ENCODE measurements at places on chromosomes 5 and 9.

- no peak for DNase-seq
Observed at GRCh38 chr5:73312146-73312871, 136.3 kb downstream of the FOXD1 start.

DNA sequence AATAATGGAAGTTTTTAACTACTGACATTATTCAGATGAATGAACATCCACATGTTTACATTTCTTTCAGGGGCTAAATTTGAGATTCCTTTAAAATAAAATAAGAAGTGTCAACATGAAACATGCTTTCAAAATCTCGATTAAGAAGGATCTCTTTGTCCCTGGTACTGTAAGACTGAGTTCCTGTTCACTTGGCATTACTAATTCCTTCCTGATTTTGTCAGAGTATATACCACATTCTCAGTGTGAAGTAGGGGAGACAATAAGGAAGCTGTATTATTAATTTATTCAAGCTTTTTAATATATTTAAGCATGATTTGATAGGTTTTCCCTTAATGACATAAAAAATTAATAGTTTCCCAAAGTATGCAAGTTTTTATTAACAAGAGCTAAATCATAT, 81.5 kb upstream of the GRHPR start:
- DNase-seq, result no peak

DNA sequence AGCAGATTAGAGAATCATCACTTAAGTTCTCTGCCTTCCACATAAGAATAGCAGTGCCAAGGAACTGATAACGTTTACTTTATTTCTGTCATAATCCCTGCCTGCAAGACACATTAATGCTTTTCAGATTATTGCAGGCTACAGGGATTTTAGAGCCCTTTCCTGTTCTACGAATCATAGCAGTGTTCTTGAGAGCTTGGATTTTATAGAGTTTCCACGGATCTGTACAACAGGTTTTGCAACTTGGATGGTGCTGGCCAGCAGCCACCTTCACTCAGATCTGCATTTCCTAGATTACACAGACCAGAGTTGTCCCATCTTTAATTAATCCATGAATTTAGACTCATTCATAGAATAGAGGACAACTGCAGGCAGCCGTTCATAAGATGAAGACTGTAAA, 38.1 kb downstream of the SLC12A2 start:
- no peak for DNase-seq

- no peak for DNase-seq
Observed at GRCh38 chr5:55495216-55495615, 39.5 kb downstream of the PLPP1 start.

DNA sequence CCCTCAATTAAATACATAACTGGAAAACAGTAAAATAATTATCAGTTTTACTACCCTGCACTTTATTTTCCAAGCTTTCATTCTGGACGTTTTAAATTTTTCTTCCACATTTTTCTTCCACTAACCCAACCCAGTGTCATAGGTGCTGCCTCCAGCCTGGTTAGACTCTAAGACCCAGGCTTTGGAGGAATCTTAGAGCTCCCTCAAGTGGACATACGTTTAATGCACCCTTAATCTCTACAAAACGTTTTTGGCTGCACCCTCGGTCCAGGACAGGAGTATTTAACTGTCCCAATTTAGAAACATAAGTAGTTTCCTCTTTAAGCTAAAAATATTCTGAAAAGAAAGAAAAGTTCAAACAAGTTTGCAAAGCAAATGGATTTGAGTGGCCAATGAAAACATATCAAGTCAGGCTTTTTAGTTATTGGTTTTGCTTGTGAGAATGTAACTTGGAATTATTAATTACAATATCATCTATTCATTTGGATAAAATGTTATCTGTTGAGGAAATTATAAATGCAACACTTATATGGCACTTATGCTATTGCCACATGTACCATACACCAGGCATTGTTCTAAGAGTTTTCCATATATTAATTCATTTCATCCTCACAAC, 38.9 kb downstream of the CDH6 start:
- DNase-seq, result no peak

DNA sequence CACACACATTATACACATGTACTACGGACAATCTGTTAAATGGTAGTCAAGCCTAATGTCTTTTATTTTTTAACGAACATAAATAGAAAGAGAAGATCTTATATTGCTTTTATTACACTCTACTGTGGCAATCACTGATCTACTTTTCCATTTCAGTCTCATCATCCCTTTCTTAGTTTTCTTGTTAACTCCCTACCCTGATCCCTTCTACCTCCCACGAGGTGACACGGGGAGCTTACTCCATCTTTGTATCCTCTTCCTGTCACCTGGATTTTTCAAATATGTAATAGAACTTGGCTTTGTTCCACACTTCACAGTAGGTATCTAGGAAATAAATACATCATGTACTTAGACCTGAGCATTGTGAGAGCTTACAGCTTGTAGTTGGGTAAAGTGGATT, 211.0 kb downstream of the PIK3R1 start:
- no peak for DNase-seq

- DNase-seq, result peak; percentile 79
Observed at GRCh38 chr9:37415011-37415719, 7.3 kb upstream of the GRHPR start.
